Stimulated activated CD4-positive, alpha-beta T cell treated with anti-CD3 and anti-CD28 coated beads, Interleukin-4, amount 100 ng/mL, for 48 hours (primary cell): ENCODE measurements at places on chromosomes 16 and 17.

GRCh38 chr17:82053556-82054263 is 2.0 kb downstream of the GPS1 start:
- no peak for DNase-seq

- DNase-seq: peak; percentile 5
Observed at GRCh38 chr17:60392845-60393702, 1.1 kb upstream of the USP32 start.

DNA sequence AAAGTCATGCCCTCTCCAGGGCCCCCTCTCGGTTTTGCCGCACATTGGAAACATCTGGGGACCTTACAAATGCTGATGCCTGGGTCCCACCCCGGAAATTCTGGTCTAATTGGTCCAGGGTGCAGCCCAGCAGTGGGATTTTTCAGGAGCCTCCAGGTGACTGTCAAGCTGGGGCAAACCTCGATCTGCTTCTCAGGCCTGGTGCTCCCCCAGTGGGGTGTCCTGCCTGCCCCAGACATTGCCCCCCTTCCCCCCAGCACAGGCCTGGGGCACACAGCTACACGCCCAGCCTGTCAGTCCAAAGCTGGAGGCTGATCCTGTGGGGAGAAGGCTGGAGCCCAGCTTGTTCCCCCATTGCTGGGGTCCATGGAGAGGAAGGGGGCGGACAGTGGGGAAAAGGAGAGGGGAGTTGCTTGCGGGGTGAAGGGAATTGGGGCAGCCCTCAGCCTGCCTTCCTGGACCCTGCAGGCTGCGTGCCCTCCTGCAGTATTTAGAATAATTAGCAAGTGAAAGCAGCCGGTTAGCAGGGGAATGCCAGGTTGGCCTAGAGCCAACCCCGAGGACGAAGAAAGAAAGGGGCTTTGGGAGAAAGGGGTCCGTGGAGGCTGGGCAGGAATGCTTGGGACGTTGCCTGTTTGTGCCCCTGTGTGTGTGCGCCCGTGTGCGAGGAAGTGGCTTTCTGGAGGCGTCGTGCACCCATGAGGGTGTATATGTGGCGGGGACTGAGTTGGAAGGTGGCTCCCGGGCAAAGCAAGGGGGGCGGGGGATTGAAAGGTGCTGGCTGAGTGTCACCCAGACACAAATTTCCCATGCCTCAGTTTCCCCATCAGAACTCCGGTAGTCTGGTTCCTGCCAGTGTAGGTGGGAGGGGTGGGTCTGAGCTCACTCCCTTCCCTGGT is 5.9 kb downstream of the FOXJ1 start:
- DNase-seq: no peak

DNA sequence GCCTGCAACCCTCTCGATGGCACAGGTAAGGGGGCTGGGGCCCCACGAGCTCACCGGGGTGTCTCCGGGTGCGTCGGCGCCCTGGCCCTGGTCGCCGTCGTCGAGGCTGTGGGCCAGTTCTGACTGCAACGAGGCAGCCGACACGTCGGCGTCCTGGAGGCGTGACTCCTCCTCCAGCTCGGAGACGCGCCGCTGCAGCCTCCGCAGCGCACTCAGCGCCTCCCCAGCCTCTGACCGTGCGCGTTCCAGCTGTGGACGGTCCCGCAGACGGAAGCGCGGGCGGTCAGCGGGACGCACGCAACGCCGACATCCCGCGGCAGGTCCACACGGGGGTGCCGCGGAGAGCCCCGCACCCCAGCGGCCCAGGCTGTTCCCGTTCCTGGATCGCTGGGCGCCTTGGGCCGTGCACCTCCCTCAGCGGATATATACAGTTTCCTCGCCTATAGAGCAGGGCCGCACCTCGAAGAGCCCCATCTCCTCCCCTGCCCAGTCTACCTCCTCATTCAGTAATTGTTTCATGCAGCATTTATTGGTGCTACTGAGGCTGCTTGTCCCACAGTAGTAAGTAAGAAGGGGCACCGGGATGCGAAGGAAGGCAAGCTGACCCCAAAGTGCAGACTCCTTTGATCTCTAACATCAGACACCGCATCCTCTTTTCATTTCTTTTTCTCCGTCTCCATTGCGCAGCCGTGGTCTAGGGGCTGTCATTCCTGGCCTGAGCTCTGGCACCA is 5.8 kb downstream of the THOC6 start:
- peak; percentile 45 for DNase-seq

DNA sequence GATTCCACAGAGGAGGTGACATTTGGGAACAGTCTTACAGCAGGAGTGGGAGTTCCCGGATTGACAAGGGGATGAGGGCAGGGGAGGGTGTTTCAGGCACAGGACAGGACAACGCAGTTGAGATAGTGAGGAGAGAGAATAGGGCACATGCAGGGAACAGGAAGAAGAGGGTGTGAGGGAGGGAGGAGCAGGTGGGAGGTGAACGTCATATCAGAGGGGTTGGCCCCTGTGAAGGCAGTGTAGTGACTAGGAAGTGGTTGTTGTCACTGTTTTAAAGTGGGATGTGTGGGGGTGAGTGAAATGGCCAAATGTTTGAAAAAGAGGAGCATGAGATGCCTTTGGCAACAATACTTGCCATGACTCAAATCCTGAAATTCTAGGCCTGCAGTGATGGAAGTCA is 12.2 kb downstream of the PRKCB start:
- peak; percentile 50 for DNase-seq

DNA sequence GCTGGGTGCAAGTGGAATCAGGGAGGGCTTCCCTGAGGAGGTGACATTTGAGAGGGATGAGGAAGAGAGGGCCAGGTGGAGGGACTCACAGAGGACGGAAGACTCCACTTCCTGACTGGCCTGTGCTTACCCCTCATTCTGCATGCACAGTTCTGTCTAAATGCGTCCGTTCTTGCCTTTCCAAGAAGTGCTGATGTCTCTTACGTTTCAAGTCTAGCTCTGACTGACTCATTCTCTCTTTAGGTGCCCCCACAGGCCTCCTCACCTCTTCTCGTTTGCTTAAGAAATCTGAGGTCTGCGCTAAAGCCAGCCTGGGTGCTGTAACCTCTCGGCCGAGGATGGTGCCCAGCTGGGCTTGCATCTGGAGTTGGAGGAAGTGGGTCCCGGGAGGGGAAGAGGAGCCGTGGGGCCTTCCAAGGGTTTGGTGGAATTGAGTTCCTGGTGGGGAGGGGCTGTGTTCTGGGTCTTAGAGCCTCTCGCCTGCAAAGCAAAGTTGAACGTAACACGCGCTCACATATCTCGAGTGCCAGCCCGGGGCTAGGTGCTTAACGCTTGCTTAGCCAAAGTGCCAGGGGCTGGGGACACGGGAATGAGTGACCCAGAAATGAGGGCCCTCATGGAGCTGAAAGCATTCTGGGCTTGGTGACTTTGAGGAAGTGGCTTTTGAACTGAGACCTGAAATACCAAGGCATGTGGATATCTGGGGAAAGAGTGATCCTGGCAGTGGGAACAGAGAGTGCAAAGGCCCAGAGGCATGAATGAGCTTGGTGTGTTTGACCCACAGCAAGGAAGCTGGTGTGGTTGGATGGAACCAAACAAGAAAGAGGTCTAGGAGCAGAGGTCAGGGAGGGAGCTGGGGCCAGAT is 4.8 kb downstream of the IL4R start:
- peak; percentile 35 for DNase-seq

DNA sequence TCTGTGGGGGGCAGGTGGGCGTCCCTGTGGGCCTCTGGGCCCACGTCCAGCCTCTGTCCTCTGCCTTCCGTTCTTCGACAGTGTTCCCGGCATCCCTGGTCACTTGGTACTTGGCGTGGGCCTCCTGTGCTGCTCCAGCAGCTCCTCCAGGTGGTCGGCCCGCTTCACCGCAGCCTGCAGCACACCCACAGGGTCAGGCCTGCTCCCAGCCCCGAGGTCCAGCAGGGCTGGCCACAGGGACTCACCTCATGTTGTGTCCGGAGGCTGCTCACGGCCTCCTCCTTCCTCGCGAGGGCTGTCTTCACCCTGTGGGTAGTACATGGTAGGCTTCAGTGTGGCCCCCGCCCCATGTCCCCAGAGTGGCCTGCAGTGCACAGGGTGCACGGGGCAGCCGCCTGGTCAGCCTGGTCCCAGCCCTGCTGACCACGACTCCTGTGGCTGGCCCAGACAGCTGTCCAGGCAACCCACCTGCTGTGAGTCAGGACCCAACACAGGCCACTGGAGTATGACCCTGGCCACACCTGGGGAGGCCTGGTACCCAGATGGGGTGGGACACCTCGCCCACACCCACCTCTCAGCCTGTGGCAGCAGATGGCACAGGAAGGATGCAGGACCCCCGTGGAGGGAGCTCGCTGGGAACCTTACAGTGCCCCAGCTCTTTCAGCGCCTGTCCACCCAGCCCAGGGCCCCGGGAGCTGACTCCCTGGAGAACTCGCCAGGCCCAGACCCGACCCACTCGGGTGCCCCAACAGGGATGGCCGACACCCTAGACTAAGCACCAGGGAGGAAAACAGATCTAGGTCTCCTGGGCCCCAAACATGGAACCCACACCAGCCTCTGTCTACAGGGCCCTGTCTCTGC is 23.9 kb upstream of the AATK start:
- no peak for DNase-seq

- no peak for DNase-seq
Observed at GRCh38 chr16:70341600-70341999, 5.1 kb upstream of the DDX19A start.

GRCh38 chr17:75047398-75048098 is 523 bp downstream of the KCTD2 start:
- no peak for DNase-seq

DNA sequence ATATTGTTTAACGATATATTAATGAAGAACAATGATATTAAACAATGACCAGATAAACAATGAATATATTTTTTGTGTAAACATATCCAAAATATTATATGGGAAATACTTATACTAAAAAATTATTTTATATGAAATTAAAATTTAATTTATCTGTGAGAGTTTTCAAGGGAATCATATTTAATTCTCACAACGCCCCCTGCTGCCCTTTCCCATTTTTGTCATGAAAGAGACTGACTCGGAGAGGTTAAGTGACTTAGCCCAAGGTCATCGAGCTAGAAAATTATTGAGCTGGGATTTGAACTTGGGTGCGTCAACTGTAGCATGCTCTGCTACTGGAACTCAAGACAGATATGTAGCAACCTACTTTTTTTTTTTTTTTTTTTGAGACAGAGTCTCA is 7.2 kb upstream of the MYCBPAP start:
- DNase-seq: no peak

GRCh38 chr16:3020604-3021448 is 658 bp downstream of the TNFRSF12A start:
- DNase-seq: no peak

DNA sequence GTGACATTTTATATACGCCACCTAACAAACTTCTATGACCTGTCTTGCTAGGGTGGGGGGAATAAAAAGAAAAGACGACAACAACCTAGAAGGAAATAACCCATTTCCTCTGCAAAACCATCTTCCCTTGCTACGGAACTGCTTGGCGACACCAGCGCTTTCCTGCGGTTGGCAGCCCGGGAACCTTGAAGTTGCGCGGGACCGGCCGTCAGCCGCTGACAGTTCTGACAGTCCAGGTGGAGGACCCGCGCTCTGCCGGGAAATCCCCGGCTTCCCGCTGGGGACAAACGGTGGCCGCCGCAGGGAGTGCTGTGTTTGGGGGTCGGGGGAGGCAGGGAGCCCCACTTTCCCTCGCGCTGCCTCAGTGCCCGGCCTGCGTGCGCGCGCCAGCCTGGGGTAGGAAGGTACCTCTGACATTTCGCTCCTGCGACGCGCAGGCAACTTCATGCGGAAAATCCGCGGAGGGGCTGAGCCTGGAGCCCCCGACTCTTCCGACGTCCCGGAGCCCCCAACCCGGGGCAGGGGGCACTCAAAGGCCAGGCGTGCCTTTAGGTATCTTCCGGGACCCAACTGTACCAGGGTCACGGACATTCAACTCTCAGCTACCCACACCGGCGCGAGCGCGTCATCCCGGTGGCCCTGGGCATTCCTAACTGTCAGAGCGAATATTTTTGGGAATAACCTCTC is 516 bp downstream of the SLC16A6 start:
- DNase-seq: peak; percentile 27

- no peak for DNase-seq
Observed at GRCh38 chr17:66300956-66301355, 1.5 kb upstream of the PRKCA start.

- no peak for DNase-seq
Observed at GRCh38 chr17:2932946-2933345, 130.5 kb downstream of the OR1D5 start.

DNA sequence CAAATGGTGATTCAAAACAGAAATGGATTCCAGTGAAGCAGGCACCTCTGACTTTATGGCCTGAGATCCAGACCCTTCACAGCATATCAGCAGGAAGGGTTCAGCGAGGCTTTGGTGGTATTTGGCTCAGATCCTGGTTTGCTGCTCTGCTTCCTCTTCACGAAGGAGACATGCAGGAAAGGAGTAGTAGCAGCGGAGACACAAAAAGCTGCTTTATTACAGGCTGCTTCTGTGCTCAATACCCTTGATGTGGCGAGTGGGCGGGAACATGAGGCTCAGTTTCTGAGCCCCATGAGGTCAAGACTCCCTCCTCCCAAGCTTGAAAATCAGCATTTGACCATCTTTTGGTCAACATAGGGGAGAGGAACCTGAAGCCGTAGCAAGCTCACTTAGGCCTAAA is 213.3 kb upstream of the AXIN2 start:
- DNase-seq: no peak

GRCh38 chr17:44733753-44734152 is 25.0 kb upstream of the ADAM11 start:
- no peak for DNase-seq

GRCh38 chr17:66191593-66192377 is at the start of gene CEP112:
TSS of gene CEP112 (minus strand) at chr17:66192133.
- peak; percentile 81 for DNase-seq

DNA sequence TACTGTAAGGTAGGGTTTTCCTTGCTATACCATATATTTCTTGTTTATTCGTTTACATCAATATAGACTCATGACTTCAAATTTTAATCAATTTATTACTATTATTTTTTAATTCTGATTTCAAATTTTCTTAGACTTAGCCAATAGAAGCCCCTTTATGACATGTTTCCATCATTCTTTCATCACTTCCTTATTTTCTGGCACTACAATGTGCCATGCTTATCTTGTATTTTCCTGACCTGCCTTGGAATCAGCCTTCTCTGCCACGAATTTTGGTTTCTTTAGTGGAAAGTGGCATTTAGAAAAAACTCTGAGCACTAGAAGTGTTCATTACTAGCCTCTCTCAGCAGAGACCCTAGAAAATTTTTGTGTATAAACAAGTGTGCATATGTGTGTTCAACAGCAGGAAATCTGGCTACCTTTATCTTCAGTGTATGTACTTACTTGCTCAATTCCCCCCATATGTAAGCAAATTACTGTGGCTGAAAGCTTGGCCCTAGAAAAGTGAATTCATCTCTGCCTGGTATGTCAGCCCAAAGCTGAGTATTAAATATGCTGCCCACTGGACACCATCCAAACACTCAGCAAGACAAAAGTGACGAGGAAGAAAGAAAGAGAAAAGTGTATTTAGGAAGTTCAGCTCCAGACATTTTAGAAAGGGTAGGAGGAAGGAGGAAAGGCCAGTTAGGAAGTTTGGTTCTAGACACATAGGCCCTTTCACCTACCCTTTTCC is 4.0 kb downstream of the STXBP4 start:
- no peak for DNase-seq
